Hair follicular keratinocyte (primary cell): ENCODE measurements at places on chromosomes 1 and 21. TPM values are rescaled to one million over a fixed set of nuclear protein-coding genes. Genes with fewer than 3 reads are reported as not detected.

TCHH gene
- 0.04 TPM in 1 of 2 replicates, not detected in the other for total RNA-seq

SLAMF8 gene
- total RNA-seq, result 0.72 TPM in 1 of 2 replicates, not detected in the other

TNFRSF9 gene
- total RNA-seq, result 0.16 TPM in 1 of 2 replicates, not detected in the other

GPATCH2 gene
- 9.4 and 9.9 TPM in 2 replicates for total RNA-seq

CELA2B gene
- total RNA-seq, result not detected in 2 replicates

HCN3 gene
- total RNA-seq, result 0.38 and 0.55 TPM in 2 replicates

LCE1F gene
- not detected in 2 replicates for total RNA-seq

TP73 gene
- total RNA-seq, result 0.55 and 2.1 TPM in 2 replicates

CCDC17 gene
- 0.23 and 0.78 TPM in 2 replicates for total RNA-seq

DDR2 gene
- 3.1 and 6.1 TPM in 2 replicates for total RNA-seq

MROH9 gene
- not detected in 2 replicates for total RNA-seq

SELL gene
- total RNA-seq, result not detected in 2 replicates

CYP4Z1 gene
- total RNA-seq, result not detected in 2 replicates

SLAMF7 gene
- 0.19 and 1.0 TPM in 2 replicates for total RNA-seq
